Activated effector memory CD4-positive, alpha-beta T cell treated with Interleukin-2 at 50 U/mL for 16 hours (primary cell): ENCODE measurements at places on chromosomes 11 and 22.

- DNase-seq = peak; percentile 96
Observed at GRCh38 chr11:65857853-65858680, at the start of gene CFL1. CFL1 (minus strand) TSS chr11:65858180; CDS start chr11:65858099, 81 bp downstream.

DNA sequence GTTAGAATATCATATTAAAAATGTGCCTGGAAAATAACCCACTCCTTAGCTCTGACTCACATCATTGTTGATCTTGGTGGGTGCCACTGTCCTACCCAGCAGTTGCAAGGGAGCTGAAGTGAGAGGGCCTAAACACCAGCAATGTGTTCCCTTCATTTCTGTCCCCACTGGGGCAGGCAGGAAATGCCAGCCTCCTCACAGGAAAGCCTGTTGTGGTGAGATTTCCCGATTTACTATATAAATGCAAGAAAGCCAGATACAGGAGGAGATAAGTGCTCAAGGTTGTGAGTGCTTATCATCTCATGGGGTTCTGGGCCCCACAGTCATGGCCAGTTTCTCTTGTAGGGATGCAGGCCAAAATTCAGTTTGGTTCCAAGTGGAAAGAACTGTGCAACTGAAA is 15.8 kb upstream of the FLI1 start:
- DNase-seq = no peak

DNA sequence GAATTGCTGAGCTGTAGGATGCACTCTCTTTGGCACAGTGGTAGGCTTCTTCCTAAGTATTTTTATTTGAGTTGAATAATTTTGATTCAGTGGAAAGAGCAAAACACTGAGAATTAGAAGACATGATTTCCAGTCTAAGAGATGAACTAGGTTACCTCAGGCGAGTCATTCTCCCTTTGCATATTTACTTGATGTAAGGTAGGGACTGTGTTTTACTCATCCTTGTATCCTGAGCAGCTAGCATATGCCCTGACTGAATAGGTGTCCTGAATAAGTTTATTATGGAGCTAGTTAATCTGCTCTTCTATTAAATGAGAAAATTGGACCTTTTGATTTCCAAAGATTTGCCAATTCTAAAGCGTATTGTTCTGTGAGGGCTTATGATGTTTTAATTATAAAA is 50.7 kb downstream of the STIM1 start:
- DNase-seq = no peak

DNA sequence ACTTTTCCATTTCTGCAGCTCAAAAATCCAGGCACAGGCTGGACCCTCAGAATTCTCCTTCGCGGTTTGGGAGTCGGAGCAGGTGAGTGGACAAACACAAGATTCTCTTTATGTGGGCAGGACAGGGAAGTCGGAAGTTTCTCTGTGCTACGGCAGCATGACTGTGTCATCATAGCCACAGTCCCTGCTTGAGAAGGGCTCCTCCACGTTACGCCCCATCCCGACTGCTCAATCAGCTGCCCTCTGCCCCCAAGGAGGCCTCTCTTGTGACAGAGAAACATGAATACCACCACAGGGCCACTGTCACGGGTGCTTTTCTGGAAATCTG is 89.0 kb upstream of the SHISAL1 start:
- DNase-seq = no peak
